ENCODE measurements at places on chromosomes 1 and 21.
A peak's percentile ranks its signal among the peaks of the same experiment; 100 is the strongest.

DNA sequence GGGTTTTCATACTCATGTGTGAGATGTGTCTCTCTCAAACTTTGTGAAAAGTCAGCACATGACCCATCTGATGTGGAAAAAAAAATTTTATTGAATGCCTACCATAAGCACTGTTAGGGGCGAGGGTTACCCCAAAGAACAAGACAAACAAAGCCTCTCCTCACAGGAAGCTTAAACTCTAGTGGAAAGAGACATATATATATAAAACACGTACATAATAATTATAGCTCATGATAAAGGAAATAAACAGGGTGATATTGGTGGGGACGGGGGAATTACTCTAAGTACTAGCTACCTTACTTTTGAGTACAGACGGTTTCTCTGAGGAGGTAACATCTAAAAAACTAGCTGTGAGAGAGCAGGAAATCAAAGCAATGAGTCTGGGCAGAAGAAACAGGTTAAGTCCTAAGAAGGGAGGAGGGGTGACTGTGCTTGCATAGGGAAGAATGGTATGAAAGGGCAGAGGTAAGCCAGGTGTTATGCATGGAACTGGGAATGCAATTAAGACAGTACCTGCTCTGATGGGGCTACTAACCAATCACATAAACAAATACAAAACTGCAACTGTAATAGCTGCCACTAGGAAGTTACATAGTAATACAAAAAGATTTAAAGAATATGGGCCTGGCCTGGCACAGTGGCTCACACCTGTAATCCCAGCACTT is 4.5 kb downstream of the LIN9 start:
- DNase-seq = peak; percentile 7

DNA sequence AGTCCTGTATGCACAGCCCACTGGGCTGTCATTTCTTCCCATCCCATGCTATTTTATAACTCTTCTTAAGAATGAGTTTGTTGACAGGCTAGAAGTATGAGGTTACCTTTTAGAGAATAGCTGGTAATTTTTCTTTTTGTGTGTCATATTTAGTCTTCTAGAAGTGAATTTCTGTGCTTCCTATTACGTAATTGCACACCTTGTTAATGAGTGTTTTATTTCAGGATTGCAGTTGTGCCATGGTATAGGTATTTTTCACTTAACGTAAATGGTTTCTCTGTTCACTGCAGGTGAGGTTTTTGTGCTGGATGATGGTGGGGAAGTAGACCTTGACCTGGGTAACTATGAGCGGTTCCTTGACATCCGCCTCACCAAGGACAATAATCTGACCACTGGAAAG is 5.0 kb downstream of the CTPS1 start:
- DNase-seq = no peak

GRCh38 chr1:155946633-155947219 is 5.3 kb downstream of the RXFP4 start:
- DNase-seq = no peak

GRCh38 chr1:156839426-156840109 is 19.3 kb downstream of the INSRR start:
- no peak for DNase-seq

DNA sequence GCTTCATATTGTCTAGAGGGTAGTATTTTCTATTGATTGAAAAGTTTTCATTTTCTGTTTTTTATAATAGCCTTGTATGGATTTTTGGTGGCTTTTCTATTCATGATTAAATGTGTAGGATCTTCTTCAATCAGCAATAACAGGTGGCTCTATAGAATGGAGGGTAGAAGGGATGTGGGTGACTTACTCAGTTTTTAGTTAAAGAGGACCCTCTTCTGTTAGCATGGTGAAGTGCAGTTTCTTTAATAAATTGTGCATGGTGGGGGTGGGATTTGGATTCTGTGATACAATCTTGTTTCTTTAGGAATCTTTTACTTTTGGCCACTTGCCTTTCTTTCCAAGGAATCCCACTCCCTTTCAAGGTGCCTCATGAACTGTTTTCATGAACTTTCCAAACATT is 64.7 kb downstream of the SLC35A3 start:
- DNase-seq = peak; percentile 67

DNA sequence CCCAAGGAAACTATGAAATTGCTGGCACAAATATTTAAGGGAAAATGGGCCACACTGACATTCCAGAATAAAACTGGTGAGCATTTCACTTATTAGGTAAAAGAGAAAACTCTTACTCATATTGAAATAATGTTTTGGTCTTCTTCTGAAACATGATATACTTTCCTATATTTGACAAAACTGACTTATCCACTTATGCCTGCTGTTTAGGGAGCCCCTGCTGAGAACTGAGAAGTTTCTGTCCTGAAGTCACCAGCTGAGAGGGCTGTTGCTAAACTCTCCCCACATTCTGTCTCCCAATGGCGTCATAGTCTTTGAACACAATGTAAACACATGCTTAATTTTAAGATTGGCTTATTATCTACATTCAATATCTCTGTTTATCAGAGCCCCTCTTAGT is 46.8 kb upstream of the ZC3H11B start:
- no peak for DNase-seq

Measured in RKO (cell line).